ENCODE measurements at places on chromosomes 1 and 21.

DNA sequence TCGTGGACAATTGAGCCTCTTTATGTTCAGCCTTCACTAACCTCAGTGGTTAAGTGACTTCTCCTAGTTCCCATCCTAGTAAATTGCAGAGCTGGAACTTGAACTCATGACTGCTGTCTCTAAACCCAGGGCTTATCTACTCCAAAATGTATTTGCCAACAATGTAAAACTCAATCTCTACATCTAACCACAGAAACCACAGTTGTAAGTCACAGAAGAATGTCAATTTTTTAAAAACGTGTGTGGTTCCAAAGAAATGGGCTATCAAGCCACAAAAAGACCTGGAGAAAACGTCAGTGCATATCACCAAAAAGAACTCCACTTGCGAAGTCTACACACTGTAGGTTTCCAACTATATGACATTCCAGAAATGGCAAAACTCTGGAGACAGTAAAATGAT lies 172.6 kb upstream of the HMCN1 start:
- DNase-seq: no peak

GRCh38 chr1:59900640-59901039 lies 25.9 kb downstream of the CYP2J2 start:
- DNase-seq: no peak

DNA sequence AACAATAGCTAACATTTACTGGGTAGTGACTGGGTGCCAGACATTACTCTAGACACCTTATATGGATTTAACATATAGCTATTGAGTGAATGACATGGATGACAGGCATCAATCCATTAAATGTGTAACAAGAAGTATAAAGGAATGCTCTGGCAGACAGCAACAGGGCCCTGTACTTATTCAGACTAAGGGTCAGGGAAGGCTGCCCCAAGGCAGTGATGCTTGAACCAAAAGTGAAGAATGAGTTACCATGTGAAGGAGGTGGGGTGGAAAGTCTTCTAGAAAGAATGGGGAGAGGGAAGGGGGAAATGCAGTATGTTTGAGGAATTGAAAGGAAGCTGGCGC lies 8.3 kb upstream of the PTPRF start:
- no peak for DNase-seq

- DNase-seq: no peak
Observed at GRCh38 chr1:224809137-224809536, 120.3 kb upstream of the DNAH14 start.

DNA sequence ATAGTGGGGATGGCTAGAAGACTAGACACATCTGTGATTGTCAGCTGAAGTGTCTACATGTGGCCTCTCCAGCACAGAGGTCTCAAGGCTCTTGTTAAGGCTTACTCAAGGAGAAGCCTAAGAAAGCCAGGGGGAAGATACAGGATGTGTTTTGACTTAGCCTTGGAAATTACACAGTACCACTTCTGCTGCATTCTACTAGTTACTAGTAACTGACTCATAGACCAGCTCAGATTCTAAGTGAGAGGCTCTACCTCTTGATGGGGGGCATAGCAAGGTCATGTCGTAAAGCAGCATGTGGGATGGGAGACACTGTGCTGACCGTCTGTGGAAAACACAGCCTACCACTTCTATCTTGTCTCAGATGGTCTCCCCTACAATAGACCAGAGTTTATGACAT lies 99.5 kb downstream of the UBE2U start:
- no peak for DNase-seq

DNA sequence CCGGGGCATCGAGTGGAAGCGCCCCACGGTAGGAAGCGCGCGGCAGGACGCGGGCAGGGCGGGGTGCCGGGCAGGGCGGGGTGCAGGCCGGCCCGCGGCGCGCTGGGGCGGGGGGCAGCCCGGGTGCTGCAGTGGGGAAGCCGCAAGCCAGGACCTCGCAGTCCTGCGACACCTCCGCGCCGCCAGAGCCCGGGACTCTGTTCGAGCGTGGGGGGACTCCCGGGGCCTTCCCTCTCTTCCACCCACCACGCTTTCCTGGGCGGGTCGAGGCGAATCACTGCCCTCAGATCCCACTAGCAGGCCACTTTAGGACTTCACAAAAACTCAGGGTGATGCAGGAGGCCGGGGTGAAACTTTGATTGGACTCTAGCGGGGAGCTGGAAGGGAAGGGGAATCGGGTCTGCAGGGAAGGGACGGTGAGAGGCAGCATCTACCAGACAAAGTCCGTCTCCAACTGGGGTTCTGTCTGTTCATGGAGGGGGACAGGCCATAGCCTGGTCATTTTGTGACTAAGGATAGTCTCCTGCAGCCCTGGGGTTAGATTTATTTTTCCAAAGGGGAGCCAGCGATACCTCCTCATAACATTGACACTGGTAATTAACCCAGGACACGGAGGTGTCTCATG lies 623 bp downstream of the CAPN2 start:
- peak; percentile 50 for DNase-seq

- DNase-seq: no peak
Observed at GRCh38 chr1:62676611-62677356, 11.4 kb downstream of the DOCK7 start.

DNA sequence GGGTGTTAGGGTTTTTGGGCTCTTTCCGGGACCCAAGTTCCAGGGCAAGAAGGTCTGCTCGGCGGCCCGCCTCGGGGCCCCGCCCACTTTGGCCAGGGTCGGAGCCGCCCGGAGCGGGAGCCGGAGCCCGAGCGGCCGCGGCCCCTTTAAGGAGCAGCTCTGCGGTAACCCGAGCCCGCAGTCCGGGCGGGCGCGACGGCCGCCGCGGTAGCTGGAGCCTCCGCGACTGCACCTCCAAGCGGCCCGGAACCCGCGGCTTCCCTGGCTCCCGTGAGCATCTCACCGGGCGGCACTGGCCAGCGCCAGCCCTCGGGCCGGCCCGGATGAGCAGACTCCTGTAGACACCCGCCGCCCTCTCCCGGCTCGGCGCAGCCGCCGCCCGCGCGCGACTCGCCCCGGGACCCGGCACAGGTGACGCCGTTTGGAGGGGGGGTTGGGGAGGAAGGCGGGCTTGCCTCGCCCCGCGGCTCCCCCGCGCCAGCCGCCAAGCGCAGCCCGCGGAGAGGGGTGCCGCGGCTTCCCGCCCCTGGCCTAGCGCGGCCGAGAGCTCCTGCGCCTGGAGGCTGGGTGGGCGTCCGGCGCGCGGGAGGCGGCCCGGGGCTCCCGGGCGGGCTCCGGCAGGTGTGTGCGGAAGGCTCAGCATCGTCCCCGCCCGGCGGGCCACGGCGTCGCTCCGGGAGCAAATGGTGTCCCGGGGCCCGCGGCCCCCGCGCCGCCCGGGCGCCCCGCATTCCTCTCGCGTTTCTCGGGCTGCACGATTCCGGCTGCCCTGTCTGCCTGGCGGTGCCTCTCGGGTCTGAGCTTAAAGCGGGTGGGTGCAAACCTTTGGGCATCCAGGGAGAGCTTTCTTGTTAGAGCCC lies at the start of gene TLCD4:
Gene TLCD4, plus strand, starts transcription at position 149 of the 860 bp plus-strand sequence. CDS start 26,547 bp downstream, outside the sequence.
- DNase-seq: peak; percentile 40

GRCh38 chr1:37043101-37043500 lies 8.8 kb upstream of the GRIK3 start:
- DNase-seq: no peak
